Adipose tissue (tissue), 3 donors: ENCODE measurements at places on chromosomes 6 and 20. TPM values are rescaled to one million over a fixed set of nuclear protein-coding genes. Genes with fewer than 3 reads are reported as not detected.

Gene GPSM3
- 71.0 TPM for polyA plus RNA-seq

Gene GPR31
- polyA plus RNA-seq, result not detected

Gene CASS4
- 0.91 TPM for polyA plus RNA-seq

Gene SLC22A16
- polyA plus RNA-seq, result not detected

Gene RPL7L1
- polyA plus RNA-seq, result 54.1 TPM

Gene SLC35D3
- polyA plus RNA-seq, result 0.06 TPM
